ENCODE measurements at places on chromosomes 5 and 9.

- DNase-seq, result no peak
Measured at GRCh38 chr9:131951905-131952304, 127.8 kb downstream of the MED27 start.

- DNase-seq, result no peak
Measured at GRCh38 chr5:36323926-36324781, 22.5 kb upstream of the RANBP3L start.

GRCh38 chr9:107588393-107588792, 98.8 kb upstream of the KLF4 start:
- peak; percentile 35 for DNase-seq

- no peak for DNase-seq
Measured at GRCh38 chr9:88915916-88916315, 75.4 kb upstream of the S1PR3 start.

- no peak for DNase-seq
Measured at GRCh38 chr9:99265691-99266090, 43.6 kb downstream of the SEC61B start.

- no peak for DNase-seq
Measured at GRCh38 chr9:85163415-85163814, 493.9 kb downstream of the NTRK2 start.
